T-helper 2 cell (primary cell): ENCODE measurements at places on chromosomes 5 and 9.

DNA sequence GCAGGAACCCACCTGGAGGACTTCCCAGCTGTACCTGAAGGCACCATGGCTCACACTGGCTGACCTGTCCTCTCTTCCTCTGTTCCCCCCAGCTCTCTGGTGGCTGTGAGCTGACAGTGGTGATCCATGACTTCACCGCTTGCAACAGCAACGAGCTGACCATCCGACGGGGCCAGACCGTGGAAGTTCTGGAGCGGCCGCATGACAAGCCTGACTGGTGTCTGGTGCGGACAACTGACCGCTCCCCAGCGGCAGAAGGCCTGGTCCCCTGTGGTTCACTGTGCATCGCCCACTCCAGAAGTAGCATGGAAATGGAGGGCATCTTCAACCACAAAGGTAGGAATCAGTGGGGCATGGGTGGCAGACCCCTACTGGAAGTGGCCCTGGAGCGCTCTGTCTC lies 161.9 kb upstream of the OTULINL start:
- no peak for DNase-seq

GRCh38 chr5:146722361-146722779 lies 156.2 kb downstream of the PPP2R2B start:
- DNase-seq: no peak

DNA sequence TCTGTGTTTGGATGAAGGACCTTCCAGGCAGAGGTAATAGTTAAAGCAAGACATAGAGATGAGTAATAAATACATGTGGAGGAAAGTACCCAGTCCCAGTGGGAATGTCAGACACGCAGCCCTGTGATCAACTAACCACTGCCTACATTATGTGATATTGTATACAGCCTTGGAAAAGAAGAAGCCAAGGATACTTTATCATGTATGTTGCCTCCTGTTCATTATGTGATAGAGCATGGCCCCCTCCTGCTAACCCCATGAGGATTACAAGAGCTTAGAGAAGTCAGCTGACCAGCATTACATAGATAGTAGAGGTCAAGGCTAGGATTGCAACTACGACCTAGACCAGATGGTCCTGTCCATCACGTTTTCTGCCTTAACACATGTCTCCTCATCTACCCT lies 497.0 kb upstream of the TNC start:
- no peak for DNase-seq

DNA sequence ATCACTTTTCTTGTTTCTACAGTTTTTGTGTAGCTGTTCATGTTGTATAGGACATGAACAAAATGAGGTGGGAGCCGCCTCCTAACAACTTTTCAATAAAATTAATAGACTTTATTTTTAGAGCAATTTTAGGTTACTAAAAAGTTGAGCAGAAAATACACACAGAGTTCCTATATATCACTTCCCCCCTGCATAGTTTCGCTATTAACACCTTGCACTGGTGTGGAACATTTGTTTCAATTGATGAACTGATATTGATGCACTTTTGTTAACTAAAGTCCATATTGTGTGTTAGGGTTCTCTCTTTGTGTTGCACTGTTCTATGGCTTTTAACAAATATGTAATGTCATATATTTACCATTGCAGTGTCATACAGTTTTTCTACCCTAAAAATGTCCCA lies 47.8 kb upstream of the KCNN2 start:
- DNase-seq: no peak

- DNase-seq: no peak
Measured at GRCh38 chr5:101877451-101877850, 418.6 kb downstream of the SLCO4C1 start.

DNA sequence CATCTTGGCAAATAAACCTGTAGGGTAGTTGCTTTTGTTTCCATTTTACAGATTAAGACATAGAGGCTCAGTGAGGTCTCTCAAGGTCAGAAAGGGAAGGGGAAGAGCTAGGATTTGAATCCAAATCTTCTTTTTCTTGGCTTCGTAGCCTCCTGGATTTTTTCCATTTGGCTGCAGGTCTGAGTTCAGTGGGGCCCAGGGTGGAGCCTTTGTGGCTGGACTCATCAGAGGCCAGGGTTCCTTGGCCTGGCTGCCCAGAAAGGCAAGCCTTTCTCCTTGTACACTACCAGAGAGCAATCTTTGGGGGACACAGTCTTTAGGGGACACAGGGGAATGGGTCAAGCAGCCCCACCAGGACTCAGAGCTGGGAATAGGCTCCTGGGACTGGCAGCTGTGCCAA lies 10.5 kb upstream of the TRAF1 start:
- DNase-seq: no peak
